ENCODE measurements at places on chromosomes 13 and 19.

DNA sequence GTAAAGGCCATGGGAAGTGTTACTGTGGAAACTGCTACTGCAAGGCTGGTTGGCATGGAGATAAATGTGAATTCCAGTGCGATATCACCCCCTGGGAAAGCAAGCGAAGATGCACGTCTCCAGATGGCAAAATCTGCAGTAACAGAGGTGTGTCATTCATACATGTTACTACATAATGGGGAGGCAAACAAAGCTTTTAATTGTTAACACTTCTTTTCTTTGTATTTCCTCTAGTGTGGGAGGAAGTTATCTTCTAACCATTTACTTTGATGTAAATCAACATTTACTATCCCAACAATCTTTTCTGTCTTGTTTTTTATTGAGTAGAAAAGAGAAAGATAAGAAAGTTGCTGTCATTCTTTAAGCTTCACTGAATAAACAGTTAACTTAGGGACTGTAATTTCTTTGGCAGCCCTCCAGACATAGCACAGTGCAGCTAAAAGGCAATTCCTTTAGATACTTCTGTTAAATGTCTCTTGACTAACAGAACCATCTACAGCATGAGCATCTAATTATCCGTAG lies 126.9 kb downstream of the ITGBL1 start:
- DNase-seq = no peak

- no peak for DNase-seq
Measured at GRCh38 chr13:32233062-32233461, 82.1 kb downstream of the ZAR1L start.

- no peak for DNase-seq
Measured at GRCh38 chr19:33208371-33208895, 14.3 kb downstream of the LRP3 start.

DNA sequence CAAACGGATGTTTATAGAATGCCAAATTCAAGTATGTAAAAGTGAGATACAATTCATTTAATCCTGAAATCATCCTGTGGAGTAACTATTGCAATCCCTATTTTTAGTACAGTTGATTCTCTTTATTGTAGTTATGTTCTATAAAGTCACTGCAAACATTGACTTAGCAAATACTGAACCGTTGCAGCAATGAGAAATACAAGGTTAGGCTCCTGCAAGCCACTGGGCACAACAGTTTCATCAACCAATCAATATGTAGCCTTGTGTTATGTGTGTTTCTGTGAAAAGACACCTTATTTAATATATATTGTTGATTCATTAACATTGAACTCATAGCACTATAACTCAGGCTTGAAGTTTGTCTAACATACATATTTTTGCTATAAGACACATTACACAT lies 174.4 kb downstream of the DCT start:
- DNase-seq = no peak

GRCh38 chr13:40466272-40466671 lies 200.2 kb downstream of the FOXO1 start:
- DNase-seq = no peak

- no peak for DNase-seq
Measured at GRCh38 chr13:75897386-75897785, 261.3 kb downstream of the LMO7 start.

GRCh38 chr19:5424192-5424973 lies 30.8 kb upstream of the ZNRF4 start:
- DNase-seq = no peak

DNA sequence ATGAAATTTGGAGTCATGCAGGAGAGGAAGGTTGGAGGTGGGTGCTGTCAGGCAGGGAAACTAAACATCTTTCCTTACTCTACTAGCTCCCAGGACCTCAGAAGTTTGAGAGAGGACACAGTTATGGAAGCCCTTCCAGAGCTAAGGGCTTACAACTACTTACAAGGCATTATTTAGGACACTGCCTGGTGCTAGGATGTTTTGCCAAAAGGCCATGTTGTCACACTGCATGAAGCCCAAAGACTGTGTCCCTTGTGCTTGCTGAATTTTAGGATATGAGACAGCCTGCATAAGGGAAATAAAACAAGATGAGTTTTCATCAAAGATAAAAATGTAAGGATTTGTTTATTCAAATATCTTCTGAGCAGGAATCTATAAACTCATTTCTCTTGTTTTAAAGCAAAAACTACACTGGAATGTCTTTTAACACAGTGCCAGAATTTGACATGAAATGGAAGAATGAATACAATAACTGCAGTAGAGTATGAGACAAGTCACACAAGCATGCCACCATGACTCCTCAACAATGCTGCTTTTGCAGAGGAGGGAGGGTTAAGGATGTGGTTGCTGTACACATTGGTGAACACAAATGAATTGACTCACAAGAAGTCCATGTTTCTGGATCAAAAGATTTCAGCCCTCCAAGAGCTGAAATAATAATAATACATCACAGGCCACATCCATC lies 258.4 kb downstream of the SPRY2 start:
- DNase-seq = no peak

DNA sequence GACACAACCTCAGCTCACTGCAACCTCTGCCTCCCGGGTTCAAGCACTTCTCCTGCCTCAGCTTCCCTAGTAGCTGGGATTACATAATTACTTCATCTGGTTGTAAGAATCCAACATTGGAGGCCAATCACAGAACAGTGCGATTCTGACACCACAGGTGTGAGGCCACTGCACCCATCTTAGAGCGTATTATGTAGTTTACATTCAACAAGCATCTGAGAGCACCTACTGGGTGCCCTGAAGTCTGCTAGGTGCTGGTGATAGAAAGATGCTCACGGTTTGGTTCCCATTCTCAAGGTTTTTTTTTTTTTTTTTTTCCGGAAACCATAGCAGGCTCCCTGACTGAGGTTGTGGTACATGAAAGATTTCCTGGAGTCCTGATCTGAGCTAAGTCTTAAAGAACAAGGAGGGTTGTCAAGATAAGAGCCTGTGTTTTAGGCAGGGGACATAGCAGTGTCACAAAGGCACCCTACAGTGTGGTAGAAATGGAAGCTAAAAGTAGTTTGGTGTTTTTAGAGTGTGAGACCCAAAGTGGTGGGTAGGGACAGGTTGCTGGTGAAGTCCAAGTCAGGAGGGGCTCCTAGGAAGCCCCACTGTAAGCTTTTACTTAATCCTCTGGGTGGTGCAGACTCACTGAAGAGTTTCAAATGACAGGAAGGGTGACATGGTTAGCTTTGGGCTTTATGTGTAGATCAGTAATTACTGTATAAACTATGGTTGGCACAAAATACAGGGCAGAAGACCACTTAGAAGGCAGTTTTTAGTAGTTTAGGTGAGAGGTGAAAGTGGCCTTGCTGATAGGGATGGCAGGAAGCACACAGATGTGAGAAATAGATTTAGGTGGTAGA lies 15.2 kb downstream of the SAE1 start:
- DNase-seq = no peak

- DNase-seq = no peak
Measured at GRCh38 chr13:112962911-112963625, 5.9 kb upstream of the MCF2L start.

GRCh38 chr19:6768236-6768785 lies 1.1 kb upstream of the SH2D3A start:
- DNase-seq = no peak

GRCh38 chr19:33653684-33654083 lies 31.9 kb downstream of the CHST8 start:
- DNase-seq = no peak

DNA sequence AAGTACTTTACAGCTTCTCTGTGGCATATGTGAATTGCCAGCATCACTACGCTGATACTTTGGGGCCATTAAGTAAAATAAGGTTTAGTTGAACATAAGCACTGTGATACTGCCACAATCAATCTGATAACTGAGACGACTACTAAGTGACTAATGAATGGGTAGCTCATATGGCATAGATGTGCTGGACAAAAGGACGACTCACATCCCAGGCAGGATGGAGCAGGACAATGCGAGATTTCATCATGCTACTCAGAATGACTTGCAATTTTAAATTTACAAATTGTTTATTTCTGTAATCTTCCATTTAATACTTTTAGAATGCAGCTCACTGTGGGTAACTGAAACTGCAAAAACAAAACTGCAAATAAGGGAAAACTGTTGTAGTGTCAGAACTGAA lies 13.6 kb downstream of the CCDC122 start:
- no peak for DNase-seq

- DNase-seq = no peak
Measured at GRCh38 chr13:79225487-79226232, 180.4 kb downstream of the RBM26 start.

GRCh38 chr13:109611912-109612691 lies 174.3 kb downstream of the IRS2 start:
- no peak for DNase-seq

DNA sequence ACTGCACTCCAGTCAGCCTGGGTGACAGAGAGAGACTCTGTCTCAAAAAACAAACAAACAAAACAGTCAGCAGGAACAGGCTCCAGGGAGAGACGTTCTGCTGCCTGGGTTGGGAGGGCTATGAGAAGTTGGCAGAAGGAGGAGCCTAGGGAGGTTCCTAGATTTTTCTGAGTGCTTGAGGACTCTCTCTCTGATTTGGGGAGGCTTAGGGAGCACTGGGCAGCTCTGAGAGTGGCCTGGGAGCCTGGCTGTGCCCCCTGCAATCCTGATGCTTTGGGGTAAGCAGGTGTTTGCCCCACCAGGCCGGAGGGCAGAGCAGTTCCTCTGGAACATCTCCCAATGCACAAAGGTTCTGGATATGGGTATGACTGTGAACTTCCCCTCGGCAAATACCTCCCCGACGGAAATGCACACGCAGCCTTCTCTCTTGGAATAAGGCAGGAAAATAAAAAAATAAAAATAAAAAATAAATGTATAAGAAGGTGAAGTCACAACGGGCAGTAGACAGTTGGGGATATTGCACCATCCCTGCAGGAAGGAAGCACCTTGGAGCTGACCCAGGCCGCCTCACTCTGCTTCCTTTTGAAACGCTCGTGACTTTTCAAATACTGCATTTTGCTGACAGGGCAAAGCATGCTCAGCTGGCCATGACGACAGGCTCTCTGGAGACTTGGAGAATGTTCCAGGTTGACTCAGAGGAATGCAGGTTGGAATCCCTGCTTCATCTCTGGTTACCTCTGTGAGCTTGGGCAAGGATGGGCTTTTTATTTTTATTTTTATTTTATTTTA lies 26.5 kb upstream of the HOMER3 start:
- DNase-seq = no peak

DNA sequence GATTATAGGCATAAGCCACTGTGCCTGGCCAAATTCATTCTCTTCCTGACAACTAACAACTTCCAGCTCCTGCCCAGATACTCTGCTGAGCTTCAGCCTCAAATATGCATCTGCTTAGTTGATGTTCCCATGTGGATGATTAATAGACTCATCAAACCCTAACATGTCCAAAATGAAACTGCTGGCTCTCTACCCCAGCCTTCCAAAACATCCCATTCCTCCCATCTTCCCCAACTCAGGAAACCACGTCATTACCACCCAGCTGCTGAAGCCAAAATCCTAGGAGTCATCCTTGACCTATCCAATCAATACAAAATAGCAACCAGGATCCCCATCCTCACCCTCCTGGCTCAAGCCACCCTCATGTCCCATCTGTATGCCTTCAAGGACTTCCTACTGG lies 20.9 kb downstream of the POU2F2 start:
- no peak for DNase-seq

DNA sequence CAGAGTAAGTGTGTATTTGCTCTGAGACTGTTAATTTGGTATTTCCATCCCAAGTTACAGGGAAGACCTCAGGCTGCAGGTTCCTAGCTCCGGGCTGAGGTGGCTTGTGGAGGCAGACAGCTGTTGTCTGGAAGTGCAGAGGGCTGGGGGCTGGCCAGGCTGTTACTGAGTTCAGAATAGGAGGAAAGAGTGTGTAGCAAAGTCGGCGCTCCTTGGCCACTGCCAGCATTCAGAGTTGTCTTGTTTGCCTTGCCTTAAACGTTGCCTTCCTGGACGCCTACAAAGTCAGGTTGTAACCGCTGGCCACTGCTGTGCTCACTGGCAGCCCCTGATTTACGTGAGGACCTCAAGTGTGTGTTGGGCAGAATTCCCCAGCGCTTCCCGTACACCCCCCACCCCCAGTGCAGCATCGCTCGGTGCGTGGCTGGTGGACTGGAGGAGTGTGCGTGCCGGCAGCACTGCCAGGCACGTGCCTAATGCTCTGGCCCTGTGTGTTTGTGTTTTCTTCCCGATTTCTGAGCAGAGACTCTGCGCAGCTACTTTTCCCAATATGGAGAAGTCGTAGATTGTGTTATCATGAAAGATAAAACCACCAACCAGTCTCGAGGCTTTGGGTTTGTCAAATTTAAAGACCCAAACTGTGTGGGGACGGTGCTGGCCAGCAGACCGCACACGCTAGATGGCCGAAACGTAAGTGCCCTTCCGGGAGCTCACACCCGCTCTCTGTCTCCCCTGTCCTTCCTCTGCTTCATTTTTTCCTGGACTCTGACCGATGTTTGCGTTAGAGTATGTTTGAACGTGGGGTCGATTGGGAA lies 10.5 kb downstream of the DAZAP1 start:
- DNase-seq = no peak

DNA sequence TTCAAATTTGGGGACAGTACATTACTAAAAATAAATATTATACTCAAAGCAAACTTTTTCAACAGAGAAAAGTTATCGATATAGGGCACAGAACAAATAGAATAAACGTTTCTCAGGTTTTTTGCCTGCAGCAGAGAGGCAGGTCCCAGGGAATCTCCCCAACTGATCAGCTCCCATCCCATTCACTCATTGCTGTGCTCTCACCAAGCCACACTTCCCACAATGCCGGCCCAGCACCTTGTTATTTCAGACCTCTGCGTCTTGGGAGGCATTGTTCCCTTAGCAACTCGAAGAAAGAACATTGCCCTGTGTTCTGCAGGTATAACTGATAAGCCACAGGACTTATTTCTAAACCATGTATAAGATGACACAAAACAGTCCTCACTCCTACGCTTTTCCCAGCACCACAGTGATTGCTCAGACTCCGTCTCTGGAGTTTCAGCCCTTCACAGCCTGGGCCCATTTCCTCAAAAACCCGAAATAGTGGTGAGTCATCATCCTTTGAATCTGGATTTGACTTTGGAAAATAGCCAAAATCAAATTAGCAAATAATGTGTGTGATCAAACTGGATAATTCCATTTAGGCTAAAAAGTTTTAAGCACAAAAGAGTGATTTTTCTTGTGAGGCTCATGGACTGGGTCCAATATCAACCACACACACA lies 100.4 kb downstream of the DCLK1 start:
- no peak for DNase-seq

DNA sequence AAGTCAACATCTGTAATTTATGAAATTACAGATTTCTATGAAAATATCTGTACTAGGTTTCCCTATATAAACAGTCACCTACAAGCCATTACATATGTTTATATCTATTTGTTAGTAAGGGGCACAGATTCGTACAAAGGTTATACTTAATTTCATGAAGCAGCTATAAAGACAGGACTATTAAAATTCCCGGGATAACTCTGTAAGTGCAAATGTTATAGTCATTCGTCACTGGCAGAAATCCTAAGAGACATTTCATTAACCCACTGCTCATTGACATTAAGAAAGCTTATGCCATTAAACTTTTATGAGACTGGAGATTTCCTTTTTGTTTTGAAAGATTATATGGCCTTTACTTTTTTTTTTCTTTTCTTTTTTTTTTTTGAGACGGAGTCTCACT lies 122.9 kb downstream of the MYO16 start:
- no peak for DNase-seq
